ENCODE measurements at places on chromosomes 2 and 18.
A peak's percentile ranks its signal among the peaks of the same experiment; 100 is the strongest.

- no peak for DNase-seq
Measured at GRCh38 chr2:88038263-88039105, 17.1 kb downstream of the KRCC1 start.

GRCh38 chr2:10775831-10776230 lies 36.8 kb downstream of the PDIA6 start:
- no peak for DNase-seq

DNA sequence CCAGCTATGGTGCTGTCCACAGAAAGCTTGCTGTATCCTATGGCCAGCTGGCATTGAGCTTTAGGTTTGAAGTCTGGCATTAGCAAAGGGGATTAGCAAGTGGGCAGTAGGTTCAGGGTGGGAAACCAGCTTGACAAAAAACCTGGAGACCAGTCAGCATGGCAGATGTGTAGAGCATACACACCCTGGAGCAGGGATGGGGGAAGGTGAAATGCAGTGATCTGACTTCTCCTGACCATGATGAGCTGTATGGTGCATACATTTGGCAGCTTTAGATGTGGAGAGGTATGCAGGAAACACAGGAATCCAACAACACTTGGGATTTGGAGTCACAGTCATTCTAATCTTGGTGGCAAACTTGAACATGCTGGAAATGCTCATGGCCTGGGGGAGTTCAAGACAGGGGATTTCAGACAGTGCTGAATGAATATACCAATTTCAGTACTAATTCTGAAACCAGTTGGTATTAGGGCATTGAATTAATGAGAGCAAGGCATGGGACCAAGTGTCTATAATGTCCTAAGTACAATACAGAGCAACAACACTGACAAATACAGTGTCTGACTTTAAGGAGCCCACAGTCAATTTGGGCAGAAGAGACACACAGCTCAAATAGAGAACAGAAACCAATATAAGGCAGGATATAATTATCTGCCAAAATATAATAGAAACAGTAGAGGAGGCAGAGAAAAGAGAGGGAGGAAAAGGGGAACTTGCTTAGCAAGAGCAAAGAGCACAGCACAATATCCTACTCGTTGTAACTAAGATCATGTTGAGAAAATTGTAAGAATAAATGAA lies 11.8 kb downstream of the ARHGAP15 start:
- DNase-seq: no peak

DNA sequence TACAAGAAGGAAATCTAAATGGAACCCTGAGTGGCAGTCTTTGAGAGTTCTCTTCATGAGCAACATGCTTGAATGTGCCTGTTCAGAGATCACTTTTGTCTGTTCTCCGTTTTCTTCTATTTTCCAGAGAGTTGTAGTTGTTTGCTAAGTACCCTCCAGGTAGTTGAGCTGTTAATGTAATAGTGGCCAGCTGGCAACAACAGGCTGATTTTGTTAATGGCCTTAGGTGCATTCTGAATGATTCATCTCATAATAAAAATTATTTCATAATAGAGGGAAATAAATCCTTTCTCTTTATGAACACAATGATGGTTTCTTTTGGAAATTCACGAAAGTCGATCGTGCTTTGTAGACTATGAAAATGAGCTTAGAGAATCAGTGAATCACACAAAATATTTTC lies 136.8 kb downstream of the LRP1B start:
- no peak for DNase-seq

DNA sequence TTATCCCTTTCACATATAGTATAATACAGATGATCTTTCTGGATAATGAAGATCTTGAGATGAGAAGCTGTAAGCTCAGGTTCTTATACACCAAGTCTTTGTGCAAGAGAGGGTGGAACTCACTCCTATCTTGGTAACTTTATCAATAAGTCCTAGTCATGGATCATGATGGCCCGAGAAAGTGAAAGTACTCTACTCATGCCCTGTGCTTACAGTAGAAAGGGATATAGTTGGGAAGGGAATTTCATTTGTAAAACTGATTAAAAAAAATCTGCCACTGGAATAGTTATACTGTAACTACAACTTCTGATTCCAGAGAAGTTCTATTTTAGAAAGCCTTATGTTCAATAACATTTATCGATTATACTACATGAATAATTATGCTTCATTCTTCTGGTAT lies 51.8 kb downstream of the MYO3B start:
- DNase-seq: no peak

DNA sequence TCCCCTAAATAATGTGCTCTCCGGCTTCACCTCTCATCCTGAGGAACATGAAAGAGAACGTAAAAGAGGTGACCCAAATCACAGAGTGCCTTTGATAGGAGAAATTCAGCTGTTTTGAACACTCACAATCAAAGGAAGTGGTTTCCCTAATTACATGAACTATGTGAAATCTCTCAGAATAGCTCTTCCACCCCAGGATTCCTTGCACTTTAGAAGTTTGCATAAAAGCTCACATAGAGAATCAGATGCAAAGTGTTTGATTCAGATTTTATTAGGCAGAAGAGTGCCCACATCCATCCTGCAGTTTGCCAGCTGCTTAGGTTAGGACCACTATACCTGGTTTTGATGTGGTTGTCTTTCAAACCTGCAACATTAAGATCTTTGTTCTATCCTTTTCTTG lies 61.0 kb downstream of the MAP3K20 start:
- no peak for DNase-seq

DNA sequence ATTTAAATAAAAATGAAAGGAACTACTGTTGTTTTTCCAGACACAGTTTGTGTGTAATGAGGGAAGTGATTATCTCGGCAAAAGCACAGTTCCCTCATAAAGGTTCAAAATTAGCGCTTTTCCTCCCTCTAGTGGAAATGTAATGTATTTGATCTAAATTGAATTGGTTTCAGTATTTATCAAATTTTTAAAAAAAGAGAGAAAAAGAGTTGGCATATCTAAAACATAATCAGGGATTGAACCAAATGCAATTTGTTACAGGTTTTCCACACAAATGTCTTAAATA lies 37.5 kb downstream of the CMPK2 start:
- DNase-seq: peak; percentile 67

DNA sequence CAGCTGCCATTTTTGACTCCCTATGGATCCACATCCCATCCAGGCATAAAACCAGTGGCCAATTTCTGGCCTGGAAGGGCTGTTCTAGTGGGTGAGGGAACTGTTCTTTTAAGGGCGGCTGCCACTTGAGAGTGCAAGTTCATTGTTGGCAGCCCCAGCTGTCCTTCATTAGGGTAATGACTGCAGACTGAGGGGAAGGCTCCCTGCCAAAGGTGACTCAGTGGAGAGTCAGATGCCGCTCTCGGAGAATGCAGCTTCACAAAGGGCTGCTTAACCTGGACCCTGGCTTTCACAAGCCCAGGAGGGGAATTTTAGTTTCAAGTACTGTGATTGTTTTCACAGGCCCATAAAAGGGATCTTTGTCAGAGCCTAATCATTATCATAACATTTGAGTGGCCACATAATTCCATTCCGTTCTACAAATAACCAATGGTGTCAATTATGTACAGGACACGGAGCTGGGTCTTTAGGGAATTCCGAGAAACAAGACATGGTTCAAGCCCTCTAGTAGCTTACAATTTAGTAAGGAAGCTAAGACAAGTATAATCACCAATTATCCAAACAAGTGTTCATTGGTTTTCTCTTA lies 235.7 kb downstream of the CDCA7 start:
- no peak for DNase-seq

DNA sequence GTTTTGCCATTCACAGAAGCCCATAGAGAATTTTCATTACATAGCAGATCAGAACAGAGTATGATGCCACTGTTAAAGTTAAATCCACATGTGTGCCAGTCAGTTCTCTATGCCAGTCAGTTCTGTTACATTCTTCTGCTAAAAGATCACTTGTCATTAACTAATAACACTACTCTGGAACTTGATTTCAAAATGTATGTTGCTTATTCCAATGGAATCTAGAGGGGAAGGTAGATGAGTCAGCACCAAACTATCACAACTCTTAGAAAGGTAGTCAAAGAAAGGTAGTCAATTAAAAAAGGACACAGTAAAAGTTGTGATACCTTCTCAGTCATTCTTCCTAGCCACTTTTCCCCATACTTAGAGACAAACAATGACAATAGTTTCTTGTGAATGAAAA lies 1214.4 kb downstream of the LRP1B start:
- DNase-seq: no peak

GRCh38 chr2:11534746-11535484 lies 1.1 kb downstream of the GREB1 start:
- no peak for DNase-seq

DNA sequence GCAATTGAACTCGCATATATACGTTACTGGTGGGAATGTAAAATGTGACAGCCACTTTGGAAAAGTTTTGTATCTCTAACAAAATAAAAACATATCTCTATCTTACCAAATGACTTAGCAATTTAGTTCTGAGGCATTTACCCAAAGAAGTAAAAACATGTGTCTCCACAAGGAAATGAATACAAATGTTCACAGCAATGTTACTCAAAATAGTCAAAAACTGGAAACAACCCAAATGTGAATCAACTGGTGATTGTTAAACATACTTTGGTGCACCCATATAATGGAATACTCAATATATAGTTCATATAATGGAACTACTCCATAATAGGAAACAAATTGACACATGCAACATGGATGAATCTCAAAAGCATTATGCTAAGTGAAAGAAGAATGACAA lies 70.4 kb upstream of the DNER start:
- no peak for DNase-seq

DNA sequence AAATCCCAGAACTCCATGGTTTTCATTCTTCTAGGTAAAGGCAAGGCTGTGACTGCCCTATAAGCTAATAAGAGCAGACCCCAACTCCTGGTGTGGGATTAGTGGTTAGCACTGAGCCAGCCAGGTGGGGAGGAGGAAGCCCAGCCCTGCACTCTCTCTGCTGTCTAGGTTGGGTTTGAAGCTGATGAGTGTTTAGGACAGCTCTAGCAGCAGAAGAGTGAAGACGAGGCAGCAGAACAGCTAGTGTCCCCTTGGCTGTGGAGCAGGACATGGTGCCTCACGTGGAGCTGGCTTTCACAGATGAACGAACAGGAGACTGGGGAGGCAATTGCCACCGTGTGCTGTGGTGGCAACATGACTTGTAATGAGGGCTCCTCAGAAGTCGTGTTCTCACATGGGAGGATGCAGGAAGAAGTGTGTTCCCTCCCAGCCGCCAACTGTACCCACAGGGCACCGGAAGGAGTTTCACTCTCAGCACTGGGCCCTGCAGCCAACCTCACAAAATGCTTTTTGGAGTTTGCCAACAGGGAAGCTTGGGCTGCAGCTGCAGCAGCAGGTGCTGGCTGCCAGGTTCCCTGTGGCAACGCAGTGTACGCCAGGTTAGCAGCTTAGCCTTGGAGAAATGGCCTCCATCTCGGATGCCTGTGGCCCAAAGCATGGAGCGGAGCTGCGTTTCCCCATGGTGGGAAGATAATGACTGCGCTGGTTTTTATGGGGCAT lies 328.2 kb downstream of the SETBP1 start:
- no peak for DNase-seq

DNA sequence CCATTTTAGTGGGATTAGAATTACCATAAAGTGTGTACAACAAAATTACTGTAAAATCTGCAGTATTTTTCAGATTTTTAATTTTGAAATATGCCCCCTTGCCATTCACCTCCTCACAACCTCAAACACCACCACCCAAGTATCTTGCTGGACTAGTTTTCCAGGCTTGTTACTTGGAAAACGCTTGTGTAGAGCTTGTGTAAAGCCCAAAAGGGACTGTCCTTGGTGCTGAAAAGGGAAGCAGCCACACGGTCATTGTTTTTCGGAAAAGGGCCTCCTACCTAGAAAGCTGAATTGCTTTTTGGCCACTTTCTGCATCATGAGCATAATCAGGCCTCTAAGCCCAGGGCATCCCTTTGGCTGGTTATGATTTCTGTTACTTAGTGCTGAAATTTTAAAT lies 563.4 kb downstream of the LRRTM4 start:
- DNase-seq: no peak

DNA sequence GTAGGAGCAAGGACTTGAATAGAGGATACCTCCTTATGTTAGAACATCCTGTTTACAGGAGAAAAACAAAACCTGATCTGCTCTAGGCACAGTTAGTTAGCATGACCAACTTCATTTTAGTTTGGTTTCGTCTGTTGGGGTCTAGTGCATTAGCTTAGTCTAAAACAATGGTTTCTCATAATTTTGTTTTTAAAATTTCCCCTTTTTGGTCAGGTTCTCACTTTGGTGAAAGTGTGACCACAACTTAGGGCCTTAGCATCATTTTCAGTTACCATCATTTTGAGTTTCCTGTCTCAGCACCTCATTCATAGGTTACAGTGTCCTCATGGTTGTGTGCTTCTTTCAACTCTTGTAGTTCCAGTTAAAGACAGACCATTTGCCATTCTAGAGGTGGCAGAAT lies 1277.0 kb upstream of the SLC39A10 start:
- no peak for DNase-seq

DNA sequence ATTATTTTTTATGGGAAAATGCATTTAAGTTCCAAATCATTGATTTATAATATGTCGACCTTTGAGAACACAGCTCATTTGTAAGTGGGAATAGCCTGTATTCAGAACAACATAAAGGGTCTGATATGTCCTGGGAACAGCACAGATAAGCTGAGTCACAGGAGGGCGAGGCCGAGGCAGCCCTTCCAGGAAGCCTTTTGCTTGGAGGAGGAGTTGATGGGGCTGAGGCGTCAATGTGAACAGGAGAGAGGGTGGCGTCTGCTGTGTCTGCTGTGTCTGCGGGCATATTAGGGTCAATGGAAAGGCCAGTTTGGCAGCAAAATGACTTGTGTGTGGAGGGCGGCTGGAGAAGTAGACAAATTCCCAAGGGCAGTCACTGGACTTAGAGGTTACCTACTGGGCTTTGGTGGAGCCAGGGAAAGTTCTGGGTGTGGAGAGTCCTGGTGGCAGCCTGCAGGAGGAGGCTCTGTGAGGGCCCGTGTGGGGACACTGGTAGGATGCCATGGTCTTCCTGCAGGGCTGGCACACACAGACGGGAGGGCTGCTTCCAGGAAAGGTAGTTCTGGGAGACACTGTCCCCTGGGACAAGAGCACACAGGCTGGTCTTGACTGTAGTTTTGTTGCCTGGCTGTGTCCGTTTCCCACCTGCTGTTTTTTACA lies 128.1 kb downstream of the GLI2 start:
- peak; percentile 40 for DNase-seq

GRCh38 chr2:210224941-210225672 lies at the start of gene ACADL:
Gene ACADL (minus strand): TSS chr2:210225447. CDS start chr2:210225263, 184 bp downstream.
- DNase-seq: no peak

DNA sequence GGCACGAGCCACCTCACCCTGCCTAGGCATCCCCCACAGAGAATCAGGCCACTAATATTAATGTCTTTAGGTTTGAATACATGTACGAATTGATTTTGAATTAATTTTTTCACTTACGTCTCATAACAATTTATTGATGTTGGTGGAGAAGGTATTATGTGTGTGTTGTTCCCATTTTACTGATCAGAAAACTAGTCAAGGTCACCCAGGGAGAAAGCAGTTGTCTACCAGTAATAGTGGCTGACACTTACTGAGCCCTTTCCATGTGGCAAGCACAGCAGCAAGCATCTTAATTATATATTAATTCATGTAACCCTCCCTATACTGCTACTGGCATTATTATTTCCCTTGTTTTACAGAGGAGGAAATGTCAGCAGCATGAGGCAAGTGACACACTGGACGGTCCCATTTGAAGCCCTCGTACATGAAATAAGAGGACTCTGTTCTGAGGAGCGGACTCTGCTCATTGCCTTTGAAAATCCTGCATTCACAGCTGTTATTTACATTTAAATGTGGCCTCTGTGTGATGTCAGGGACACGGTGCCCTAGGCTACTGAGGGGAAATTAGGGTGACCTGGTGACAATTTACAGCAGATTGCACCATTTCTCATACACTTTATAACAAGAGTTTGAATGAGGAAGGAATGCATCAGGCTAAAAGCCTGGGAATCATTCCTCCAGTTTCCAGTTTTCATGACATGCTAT lies 30.9 kb upstream of the KCNE4 start:
- DNase-seq: no peak

All from hematopoietic multipotent progenitor cell treated with erythropoietin and hydrocortisone succinate and interleukin-3 and kit ligand, for 15 days (in vitro differentiated cells).